ENCODE measurements at places on chromosomes 16 and 17.

DNA sequence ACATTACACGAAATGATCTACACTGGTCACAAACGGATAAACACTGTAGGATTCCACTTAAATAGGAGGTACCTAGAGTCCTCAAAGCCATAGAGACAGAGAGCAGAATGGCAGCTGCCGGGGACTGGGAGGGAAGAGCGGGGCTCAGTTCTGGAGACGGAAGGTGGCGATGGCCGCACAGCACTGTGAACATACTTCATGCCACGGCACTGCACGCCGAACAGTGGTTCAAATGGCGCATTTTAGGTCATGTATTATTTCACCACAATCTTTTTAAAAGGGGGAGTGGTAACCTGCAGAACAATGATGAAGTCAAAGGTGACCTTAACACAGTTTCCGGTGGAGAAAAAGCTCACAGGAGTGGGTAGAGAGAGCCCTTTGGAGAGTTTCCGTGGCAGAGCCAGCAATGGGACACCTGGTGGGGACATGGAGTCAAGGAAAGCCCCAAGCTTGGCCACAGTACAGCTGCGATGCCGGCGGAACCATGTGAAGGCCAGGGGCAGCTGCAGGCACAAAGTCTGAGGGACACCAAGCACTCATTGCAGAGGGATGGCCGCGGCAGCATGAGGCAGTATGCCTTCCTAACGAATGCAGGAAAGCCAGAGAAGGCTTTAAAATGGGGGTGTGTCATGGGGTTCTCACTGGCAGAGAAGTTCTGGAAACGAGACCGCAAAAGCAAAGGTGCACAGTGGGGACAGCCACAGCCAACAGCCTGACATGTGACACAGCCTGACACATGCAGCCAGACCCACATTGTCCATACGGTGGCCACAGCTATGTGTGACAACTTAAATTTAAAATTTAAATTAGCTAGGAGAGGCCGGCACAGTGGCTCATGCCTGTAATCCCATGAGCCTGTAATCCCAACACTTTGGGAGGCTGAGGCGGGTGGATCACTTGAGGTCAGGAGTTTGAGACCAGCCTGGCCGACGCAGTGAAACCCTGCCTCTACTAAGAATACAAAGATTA, 7.3 kb downstream of the FLCN start:
- DNase-seq, result no peak

- no peak for DNase-seq
Measured at GRCh38 chr17:71327376-71328059, 793.3 kb upstream of the SOX9 start.

GRCh38 chr16:66364117-66364958, 2.2 kb upstream of the CDH5 start:
- peak; percentile 44 for DNase-seq

DNA sequence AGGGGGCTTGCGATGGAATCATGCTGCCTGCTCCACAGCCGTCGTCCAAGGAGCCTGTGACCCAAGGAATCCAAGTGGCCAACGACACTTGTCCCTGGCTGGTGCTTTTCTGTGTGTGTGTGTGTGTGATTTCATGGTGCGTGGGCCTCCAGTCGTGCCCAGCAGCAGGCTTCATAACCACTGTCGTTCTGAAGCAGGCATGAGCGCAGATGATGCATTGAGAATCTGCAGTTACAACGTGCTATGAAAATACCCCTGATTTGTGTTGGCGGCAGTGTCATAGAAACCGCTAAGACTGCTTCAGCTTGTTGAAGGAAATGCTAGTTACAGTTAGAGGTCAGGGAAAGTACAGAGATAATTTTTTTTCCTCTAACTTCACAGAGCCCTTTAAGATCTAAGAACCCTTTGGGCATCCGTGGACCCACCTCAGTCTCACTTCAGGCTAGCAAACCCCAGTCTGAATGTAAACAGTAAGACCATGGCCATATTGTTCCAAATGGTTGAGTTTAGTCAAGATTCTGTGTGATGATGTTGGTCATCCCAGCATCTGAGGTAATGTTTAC, 15.6 kb downstream of the C16orf90 start:
- no peak for DNase-seq

DNA sequence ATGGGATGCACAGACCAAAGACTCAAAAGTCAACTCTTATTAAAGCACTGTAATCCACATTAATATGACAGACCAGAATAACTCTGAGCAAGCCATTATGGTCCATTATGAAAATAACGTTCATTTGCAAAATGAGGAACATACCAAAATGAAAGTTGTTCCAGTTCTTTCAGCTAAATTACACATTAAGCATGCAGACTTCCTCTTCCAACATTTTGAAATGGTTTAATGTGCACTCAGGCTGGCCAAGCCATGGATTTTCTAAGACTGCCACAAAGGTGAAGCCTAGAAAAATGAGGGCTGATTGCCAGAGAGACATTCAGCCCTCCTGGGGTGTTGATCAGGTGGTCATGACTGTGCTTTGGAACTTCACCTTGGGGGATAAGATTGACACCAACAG, 56.7 kb upstream of the NOG start:
- no peak for DNase-seq

- DNase-seq, result no peak
Measured at GRCh38 chr16:72098936-72099335, 5.3 kb downstream of the DHX38 start.

- DNase-seq, result no peak
Measured at GRCh38 chr17:7982173-7982572, 20.2 kb upstream of the GUCY2D start.

DNA sequence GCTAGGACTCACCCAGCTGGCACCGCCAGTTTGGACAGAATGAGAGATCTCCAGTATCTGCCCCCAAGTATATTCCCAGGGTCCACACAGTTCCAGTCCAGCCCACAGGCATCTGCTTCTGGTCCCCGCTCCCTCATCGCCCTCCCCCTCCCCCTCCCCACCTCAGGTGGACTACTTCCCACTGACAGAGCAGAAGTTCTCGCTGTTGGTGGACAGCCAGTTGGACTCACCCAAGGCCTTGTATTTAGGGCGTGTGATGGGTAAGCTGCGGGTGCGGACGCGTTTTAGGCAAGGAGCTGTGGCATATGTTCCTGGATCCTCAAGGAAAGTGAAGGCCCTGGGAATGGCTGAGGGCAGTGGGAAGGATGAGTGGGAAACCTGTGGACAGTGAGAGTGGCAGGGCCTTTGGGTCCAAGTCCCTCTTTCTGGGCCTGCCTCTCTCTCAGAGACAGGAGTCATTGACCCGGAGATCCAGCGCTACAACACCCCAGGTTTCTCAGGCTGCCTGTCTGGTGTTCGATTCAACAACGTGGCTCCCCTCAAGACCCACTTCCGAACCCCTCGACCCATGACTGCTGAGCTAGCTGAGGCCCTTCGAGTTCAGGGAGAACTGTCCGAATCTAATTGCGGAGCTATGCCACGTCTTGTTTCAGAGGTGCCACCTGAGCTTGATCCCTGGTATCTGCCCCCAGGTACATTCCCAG, 14.9 kb downstream of the CNTNAP1 start:
- no peak for DNase-seq

All from fibroblast of skin of left biceps (primary cell).